ENCODE measurements at places on chromosomes 1 and 21.

GRCh38 chr1:9151328-9151860, 22.5 kb upstream of the GPR157 start:
- no peak for DNase-seq

DNA sequence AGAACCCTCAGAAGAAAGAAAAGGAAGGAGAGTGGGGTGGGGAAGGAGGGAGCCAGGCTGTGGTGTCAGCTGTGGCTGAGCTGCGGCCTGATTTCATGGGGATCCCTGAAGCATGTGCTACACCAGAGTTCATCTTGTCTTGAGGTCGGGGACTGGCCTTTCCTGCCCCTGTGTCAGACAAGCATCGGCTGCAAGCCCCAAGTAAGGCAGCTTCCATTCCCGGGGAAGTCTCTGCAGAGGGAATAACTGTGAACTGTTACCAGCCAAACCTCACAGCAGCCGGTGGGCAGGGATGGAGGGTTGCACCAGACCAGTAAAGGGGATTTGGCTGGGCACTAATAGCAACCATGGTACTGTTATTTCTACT, 35.7 kb upstream of the BTG2 start:
- no peak for DNase-seq

DNA sequence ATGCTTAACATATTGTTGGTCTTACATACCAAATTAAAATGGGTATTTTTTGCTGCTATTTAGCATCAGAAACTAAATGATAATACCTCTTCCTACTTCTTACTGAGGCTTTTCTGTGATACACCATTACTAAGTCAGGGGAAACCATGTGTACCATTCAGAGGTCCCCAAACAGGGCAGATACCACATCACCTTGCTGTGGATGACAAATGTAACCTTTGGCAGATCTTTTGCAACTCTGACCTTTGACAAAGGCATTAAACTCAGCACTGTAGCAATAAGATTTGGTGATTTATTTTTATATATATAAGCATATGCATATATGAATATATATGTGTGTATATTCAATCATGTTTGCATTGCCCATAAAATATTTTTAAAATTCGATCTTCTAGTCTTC, 2.9 kb downstream of the FAM177B start:
- no peak for DNase-seq

- no peak for DNase-seq
These were observed 52.7 kb upstream of the SERBP1 start for GRCh38 chr1:67482733-67483482.

- DNase-seq, result no peak
These were observed at the start of gene SYT2 for GRCh38 chr1:202710070-202711045. Gene SYT2 (minus strand): TSS chr1:202710454. CDS start chr1:202605772, 104,682 bp downstream.

DNA sequence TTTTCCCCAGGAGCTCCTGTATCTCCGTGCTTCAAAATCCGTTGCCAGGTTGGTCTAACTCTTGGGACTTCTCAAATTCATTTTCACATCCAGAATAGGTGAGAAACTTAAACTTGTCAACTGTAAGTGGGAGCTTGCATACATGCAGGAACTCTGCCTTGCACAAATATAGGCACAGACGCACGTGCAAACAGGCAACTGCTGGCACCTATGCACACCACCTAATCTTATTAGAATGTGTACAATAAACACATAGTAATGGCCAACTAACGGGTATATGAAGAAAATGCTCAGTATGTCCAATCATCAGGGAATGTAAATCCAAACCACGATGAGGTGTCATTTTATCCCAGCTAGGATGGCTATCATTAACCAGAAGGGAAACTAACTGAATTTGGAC, 22.6 kb upstream of the FCGR2A start:
- no peak for DNase-seq

- DNase-seq, result peak; percentile 11
These were observed 30.0 kb downstream of the PRKACB start for GRCh38 chr1:84174051-84174556.

- DNase-seq, result no peak
These were observed 37.3 kb downstream of the MRPS6 start for GRCh38 chr21:34110594-34111202.

DNA sequence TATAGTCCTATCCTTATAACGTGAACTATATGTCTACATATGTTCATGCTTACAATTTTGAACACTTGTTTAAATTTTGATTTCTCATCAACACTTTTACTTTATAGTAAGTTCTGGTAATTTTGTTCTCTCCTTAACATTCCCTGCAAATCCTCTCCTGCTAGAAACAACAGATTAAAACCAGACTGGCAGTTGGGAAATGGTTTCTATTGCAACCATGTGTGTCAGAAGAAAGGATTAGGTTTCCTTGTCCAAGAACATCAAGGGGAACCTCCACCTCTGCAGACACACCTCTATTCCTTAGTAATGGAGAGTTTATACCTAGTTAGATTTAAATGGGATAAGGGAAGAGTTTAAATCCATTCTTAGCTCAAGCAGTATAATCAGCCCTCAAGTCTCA, 3.3 kb upstream of the WARS2 start:
- DNase-seq, result no peak

- peak; percentile 63 for DNase-seq
These were observed 135.5 kb downstream of the HIVEP3 start for GRCh38 chr1:41783189-41783639.

GRCh38 chr1:172980971-172981370, 69.8 kb downstream of the TNFSF18 start:
- DNase-seq, result no peak

DNA sequence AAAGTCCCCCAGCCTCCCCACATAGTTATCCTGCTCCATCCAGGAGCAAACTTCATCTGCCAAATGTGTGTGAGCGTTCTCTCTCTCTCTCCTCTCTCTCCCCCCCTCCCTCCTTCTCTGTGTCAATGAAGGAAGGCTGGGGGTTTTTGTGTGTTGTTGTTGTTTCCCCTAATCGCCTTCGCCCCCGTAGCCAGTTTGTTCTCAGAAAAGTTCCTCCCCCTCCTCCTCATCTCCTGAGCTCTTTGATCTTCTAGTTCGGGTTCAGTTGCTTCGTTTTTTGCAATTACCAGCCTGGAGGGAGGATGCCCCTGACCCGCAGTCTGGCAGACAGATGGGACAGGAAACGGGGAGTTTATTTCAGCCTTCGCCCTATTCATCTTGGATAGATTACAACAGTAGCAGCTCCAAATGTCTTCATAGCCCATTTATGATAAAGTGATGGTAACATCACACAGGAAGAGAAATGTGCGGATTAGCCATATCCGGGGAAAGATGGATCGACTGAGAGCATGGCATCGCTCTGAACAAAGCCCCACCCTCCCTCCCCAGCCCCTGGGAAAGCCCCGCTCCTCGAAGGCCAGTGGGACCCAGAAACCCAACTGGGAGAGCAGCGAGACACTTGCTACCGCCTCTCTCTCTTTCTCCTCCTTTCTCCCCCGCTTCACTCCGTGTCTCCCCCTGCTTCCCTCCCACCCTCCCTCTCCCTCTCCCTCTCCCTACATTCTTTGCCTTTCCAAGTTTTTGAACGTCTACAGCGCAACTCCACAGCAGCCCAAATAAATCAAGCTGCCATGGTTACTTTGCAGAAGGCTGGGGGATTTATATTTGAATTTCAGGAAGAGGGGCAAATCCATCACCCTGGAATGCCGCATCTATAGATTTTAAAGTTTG, 139.7 kb upstream of the ARHGEF16 start:
- DNase-seq, result peak; percentile 9

DNA sequence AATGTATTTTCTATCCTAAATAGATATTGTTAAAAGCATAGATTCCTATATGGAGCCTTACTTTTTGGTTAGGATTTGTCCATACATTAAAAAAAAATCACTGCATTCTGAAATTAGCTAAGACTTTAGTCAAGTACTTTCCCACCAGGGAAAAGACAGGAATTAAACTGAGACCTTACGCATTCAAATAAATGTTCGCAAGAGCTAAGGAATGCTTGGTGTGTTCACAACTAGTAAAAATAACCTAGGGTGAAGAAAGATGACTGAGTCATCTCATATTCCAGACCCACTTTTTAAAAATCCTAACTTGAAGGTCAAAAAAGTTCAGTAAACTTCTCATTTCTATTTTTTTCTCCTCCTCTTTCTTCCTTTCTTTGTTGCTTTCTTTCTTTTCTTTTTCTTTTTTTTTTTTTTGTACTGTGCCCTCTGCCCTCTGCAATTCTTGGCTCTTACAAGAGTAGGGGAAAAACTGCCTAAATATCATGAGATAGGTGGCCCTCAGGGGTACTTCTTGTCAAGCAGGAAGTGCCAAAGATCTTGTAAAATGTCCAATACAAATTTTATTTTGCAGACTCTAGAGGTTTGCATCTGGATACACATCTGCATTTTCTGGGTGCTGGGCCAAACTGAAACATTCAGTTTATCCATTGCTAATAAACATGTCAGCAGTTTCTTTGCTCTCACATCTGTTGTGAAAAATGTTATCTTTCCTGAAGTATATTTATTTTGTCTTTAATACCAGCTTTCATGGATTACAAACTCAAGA, 121.4 kb upstream of the GORAB start:
- DNase-seq, result peak; percentile 86

GRCh38 chr1:195756109-195756508, 852.1 kb downstream of the KCNT2 start:
- DNase-seq, result no peak

DNA sequence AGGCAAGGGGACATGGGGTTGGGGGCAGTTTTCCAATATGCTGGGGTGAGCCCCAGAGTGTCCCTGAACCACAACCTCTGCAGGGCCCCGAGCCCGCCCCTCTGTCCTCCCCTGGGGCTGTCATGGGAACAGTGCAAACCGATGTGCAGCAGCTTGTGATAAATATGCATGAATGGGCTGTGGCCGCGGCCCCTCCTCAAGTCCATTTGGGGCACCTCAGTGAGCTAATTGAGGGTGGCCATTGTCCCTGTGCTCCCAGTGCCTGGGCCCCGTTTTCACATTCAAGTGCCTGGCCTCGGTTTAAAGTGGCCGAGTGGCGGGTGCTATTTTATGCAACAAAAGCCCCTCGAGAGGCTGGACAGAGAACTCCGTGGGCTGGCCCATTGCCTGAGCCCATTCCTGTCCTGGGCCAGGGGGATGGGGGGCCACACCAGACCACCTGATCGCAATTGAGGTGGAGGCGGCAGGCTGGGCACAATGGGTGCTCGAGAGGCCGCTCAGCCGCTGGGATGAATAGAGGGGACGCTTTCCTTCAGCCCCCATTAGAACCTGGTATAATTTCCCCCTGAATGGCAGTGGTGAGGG, 193.7 kb downstream of the FOXD2 start:
- DNase-seq, result no peak

- DNase-seq, result no peak
These were observed 14.8 kb upstream of the NID1 start for GRCh38 chr1:236079703-236080102.

- no peak for DNase-seq
These were observed 9.3 kb downstream of the KIF21B start for GRCh38 chr1:201013991-201014815.

GRCh38 chr1:115492019-115492595, 149.7 kb upstream of the VANGL1 start:
- DNase-seq, result no peak

- no peak for DNase-seq
These were observed 16.1 kb upstream of the SLAMF6 start for GRCh38 chr1:160538985-160539651.

- no peak for DNase-seq
These were observed 339.2 kb downstream of the ADGRL2 start for GRCh38 chr1:82139751-82140468.

GRCh38 chr1:39087435-39087834, 61.3 kb downstream of the NDUFS5 start:
- no peak for DNase-seq

- DNase-seq, result peak; percentile 54
These were observed 11.2 kb downstream of the TNFRSF1B start for GRCh38 chr1:12177999-12178441.

DNA sequence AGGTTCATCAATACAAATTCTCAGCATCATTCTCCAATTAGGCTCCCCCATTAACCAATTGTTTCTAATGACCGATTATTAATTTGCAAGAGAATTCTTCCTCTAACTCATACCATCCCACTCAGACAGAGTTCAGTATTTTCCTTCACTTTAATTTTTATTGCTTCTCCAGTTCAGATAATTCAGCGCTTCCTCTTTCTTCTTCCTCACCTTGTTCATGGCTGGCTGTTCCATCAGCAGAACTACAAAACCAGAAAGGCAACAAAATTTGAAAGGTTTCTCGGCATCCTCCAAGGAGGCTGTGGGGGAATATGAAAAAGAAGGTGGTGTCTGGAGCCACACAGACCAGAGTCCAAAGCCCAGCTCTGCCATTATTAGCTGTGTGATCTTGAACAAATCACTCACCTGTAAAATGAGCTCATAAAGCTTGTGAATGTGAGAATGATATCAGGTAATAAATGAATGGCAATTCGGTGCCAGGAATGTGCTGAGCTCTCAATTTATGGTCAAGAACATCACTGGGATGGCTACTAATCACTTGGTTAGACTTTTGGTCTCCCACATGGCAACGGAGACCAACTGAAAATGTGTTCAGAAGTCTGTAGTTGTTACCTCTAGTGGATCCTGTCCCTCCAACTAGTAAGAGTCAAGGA, 11.7 kb upstream of the ZNF436 start:
- DNase-seq, result no peak

GRCh38 chr1:6976044-6976375, 190.8 kb downstream of the CAMTA1 start:
- DNase-seq, result no peak

DNA sequence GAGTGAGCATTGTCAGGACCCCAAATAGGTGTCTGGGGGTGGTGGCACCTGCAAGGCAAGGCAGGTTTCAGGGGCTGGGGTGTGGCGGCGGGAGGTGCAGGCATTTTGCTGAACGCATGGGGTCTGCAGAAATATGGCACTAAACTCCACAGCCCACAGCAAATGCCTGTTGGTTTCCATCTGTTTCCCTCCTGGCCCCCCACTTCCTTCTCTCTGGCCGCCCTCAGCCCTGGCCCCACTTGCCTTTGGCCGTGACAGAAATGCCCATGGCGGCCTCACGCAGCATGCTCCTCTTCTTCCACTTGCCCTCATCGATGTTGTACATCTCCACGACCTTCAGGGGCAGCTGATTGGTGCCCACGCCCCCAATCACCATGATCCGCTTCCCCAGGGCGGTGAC, 13.7 kb downstream of the KLHDC8A start:
- DNase-seq, result no peak

DNA sequence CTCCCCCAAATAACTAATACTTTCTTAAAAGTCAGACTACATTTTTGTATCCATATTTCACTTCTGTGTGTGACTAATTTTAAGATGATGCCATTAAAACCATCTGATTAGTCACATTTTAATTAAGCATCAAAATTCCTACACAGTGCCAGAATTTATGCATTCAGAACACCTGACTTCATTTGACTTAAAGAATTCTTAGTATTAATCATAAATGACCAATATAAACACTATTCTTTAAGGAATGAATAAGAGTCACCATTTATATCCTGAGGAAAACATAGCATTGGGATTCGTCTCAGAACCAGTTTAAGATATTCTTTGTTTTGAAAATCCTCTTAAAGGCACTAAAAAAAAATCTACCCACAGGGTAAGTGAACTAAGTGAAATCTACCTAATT, 37.0 kb downstream of the TM2D1 start:
- DNase-seq, result no peak

GRCh38 chr1:198326915-198327314, 170.1 kb downstream of the NEK7 start:
- DNase-seq, result no peak

DNA sequence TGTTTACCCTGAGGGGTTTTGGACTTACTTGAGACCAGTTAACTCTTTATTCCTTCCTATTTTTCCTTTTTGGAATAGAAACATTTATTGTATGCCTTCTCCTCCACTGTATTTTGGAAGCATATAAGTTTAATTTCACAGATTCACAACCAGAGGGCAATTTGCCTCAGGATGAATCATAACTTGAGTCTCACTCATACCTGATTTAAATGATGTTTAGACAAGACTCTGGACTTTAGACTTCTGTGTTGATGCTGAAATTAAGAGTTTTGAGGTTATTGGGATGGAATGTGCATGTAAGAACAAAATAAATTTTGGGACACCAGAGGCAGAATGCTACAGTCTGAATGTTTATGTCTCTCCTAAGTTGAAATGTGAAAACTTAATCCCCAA, 7.1 kb upstream of the ADAM30 start:
- no peak for DNase-seq
